ENCODE measurements at places on chromosomes 5 and 9.

DNA sequence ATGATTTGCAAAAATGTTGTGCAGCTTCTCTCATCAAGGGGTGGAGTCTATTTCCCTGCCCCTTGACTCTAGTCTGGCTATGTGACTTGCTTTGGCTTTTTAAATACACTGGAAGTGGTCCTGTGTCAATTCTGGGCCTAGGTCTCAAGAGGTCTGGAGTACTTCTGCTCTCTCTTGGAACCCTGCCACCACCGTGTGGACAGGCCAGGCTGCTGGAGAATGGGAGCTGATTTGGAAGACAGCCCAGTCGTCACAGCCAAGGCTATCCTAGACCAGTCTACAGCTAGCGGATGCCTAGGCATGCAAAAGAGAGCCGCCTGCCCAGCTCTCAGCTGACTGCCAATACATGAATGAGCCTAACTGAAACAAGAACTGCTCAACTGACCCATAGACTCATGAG lies 56.7 kb upstream of the CLINT1 start:
- peak; percentile 16 for DNase-seq

- DNase-seq = no peak
Observed at GRCh38 chr5:161547738-161548486, 1.4 kb upstream of the GABRB2 start.

DNA sequence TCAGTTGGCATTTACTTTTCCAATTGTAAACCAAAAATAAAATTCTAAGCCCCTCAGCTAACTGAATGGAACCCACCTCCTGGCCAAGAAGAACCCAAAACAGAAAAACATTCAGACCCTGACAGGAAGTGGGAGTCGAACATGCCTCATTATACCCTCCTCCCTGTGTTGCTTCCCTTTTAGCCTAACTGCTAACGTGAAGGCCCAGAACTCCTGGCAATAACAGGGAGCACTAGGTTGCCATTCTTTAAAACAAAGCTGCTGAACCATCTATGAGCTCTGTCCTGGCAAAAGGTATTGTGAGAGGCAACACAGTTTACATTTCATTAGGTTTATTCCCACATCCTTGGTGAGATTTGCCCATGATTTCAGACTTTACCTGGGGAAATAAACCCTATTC lies 481.4 kb downstream of the CHSY3 start:
- DNase-seq = no peak

DNA sequence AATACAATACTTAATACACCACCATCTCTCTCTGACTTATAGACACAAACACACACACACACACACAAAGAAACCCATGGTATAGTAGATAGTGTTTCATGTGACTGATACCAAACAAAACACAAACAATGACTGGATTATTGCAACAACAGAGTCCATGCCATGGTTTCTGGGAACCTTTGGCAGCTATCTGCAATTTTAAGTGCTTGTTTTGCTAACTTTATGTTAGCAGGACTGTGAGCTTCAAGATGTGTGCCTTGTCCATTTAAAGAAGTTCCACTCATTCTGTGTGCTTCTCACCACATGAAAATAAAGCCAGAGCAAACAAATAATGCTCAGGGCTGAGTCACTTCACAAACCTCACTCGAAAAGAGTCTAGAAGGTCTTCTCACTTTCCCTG lies 15.1 kb upstream of the LURAP1L start:
- DNase-seq = no peak

GRCh38 chr5:27140831-27141230 lies 102.4 kb upstream of the CDH9 start:
- DNase-seq = no peak

DNA sequence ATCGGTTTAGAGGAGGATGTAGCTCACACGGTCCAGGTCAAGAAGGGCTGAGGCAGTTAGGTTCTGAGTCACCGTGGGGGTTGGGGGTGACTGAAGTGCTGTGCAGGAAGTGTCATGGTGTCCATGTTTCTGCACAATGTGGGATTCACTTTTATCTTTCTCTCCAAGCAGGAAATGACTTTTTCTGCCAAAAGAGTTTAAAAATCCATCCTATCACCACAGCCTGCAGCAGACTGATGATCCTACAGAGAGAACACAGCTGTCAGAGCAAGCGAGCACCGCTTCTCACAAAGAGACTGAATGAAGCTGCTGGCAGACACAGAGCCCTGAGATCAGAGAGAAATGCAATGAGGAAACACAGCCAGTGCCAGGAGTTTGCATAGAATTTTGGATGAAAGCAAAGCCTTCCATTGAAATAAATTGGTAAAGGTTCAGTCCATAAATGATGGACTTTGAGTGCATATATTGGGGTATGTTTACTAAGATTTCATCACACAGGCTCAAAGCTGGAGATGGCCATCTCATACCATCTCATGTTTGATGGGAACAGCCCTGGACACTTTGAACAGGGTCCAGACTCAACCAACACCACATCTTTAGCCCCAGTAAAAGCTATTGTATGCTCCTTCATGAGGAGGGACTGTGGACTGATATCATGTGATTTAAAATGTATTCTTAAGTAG lies 213.9 kb upstream of the FBXL7 start:
- DNase-seq = no peak

DNA sequence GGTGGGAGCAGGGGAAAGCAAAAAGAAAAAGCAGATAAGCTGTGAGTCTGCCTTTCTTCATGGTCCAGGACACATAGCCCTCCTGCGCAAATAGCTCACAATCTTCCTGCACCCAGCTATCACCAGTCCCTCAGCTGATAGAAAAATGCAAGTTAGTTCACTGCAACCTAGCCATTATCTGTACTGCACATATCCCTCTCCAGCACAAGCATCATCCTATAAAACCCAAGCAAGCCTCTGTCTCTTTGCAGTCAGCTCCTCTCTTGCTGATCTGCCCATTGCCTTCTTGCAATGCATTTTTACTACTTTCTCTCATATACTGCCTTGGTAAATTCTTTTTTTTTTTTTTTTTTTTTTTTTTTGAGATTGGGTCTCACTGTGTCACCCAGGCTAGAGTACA lies 20.0 kb upstream of the MSANTD3 start:
- peak; percentile 63 for DNase-seq

DNA sequence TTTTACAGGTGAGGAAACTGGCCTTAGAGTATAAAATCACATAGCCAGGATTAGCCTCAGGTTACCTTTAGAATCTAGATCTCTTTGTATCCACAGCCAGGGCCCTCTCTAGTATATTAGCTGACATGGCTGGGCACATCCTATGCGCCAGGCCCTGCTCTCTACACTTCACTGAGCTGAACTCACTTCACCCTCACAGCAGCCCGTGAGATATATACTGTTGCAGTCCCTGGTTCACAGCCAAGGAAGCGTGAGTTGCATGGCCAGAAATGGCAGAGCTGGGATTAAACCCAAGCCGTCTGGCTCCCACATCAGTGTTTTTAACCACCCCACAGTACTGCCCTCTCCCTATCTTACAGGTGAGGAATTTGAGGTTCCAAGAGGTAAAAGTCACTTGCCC lies 58.4 kb downstream of the DAB2IP start:
- DNase-seq = no peak

- DNase-seq = no peak
Observed at GRCh38 chr5:54445691-54446378, 9.7 kb upstream of the HSPB3 start.

- no peak for DNase-seq
Observed at GRCh38 chr5:129991780-129992179, 87.5 kb downstream of the CHSY3 start.

DNA sequence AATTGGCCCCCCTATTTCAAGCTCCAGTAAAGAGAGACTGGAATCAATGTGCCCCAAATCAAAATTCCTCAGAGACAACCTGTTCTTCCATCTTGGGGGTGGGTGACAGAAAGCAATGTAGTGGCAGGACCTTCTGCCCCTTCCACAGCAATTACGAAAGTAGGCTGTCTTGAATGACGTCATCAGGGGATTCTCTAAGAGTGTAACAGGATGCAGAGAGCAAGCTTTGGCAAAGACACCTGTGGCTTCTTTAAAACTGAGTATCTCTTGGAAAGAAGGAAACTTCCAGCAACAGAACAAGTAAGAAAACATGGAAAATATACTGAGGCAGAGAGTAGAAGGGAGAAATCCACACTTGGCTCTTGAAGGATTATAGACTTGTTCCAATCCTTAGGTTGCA lies 247.6 kb upstream of the PDE4D start:
- no peak for DNase-seq

DNA sequence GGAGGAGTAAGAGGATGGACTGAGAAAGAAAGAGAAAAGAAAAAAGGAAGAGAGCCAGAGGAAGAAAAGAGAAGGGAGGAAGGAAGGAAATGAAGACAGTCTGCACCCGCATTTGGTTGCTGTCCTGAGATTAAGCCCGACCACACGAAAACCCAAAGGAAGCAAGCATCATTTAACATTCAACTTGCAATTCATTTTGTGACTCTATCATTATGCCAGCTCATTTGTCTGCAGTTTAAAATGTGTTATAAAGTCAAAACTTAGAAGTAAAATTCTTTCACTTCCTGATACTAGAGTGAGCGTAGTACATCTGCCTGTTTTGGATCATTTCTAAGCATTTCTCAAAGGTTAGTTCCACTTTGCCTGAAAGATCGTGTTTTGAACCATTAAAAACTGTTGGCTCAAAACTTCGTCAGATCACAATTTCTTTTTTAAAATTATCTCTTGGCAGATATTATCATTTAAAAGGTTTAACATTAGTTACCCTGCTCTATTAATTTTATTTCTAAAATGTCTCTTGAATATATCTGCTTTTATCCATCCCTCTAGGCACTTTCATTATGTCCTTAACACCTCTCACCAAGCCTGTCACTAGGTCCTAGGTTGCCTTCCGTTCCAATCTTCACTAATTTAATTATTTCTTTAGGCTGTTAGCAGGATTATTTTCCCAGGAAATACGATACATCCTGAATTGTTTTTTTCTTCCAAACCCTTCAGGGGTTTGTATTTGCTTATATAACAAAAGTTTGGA lies 240.9 kb downstream of the TLE4 start:
- DNase-seq = no peak

- DNase-seq = no peak
Observed at GRCh38 chr9:98706651-98707165, 2.0 kb downstream of the GABBR2 start.

DNA sequence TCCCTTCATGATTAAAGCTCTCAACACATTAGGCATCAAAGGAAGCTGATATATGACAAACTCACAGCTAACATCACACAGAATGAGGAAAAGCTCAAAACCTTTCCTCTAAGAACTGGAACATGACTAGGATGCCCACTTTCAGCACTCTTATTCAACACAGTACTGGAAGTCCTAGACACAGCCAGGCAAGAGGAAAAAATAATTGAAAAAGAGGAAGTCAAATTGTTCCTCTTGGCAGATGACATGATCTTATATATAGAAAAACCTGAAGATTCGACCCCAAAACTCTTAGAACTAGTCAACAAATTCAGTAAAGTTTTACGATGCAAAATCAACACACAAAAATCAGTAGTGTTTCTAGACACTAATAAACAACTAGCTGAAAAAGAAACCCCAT lies 144.3 kb upstream of the NREP start:
- no peak for DNase-seq

GRCh38 chr5:107770051-107770450 lies 99.3 kb upstream of the EFNA5 start:
- no peak for DNase-seq

GRCh38 chr5:40554813-40555212 lies 124.9 kb upstream of the PTGER4 start:
- no peak for DNase-seq

GRCh38 chr9:31185831-31186230 lies 1198.6 kb upstream of the ACO1 start:
- no peak for DNase-seq

- DNase-seq = no peak
Observed at GRCh38 chr9:98383758-98384157, 128.3 kb upstream of the TBC1D2 start.

DNA sequence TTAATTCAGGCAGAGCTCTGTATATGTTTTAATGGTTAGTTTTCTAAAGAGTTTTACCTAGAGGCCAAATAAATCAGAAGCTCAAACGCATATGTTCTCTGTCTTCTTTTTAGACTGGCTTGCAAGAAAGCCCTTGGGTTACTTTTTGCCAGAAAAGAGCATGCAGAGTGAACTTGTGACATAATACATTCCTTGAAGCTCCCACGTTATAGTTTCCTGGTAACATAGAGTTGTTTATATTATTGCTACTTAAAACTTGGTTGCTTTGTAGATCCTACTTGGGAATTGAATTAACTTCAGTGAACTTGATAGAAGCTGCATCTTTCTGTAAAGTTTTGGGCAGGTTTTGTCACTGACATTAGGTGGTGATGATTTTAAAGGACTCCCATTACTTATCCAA lies 102.9 kb downstream of the C9orf152 start:
- DNase-seq = no peak

GRCh38 chr5:57216714-57217113 lies 42.9 kb downstream of the GPBP1 start:
- DNase-seq = no peak

- no peak for DNase-seq
Observed at GRCh38 chr5:133381041-133381440, 231.3 kb downstream of the FSTL4 start.

- DNase-seq = no peak
Observed at GRCh38 chr9:74497748-74498620, 849 bp downstream of the RORB start.

DNA sequence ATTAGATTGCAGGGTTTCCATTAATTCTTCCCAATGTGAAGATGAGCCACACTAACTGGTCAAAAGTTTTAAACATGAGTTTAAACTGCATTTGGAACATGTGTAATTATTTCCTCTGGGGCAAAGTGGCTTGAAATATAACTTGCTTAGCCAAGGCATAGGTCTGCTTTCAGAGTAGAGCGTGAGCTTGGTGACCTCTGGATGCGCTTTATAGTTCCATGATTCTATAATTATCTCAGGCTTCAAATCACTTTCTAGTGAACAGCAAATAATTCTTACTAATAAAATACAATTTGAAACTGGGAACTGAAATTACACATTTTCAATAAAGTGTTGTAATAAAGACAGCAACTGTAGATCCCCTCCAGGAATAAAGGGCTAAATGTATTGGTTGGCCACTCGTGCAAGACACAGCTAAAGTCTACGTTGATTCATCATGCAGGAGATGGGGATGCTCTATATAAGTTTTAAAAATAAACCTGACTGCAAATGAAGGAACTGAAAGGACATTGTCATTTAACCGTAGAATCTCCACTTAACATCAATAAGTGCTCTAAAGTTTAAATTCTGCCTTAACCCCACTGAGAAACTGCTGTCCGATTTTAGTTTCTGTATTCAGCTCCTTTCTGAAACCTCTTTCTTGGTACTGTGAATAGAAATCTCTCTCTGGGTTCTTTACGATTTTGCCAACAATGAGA lies 460.0 kb downstream of the PSAT1 start:
- DNase-seq = no peak

DNA sequence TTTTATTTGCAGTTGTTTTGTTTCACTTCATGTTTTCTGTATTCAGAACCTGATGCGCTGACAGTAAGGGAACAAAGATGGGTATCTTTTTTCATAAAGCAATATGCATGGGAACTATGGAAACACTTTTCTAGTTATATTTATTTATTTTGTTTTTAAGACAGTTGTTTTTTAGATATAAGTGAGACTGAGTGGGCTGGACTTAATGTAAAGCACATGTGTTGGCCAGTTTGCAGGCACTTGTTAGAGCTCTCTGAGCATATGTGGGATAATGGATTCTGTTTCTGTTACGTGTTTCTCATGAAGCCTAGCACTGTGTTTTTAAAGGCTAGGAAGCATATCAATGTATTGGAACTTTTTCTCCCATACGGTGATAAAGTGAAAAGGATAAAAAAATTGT lies 164.1 kb downstream of the PRR16 start:
- DNase-seq = no peak
